ENCODE measurements at places on chromosomes 11 and 22. TPM values are rescaled to one million over a fixed set of nuclear protein-coding genes. Genes with fewer than 3 reads are reported as not detected.

- H3K4me3 ChIP-seq: no peak overlapping the region
- H3K27ac ChIP-seq: no peak overlapping the region
- no peaks in the 10 kb centered on the region for H3K4me1 ChIP-seq
- H3K36me3 ChIP-seq: no peaks in the 10 kb centered on the region
- H3K27me3 ChIP-seq: peaks cover 2% of the 10 kb centered on the region
- DNase-seq: no peak
Observed at GRCh38 chr11:112841729-112842128, 119.5 kb upstream of the NCAM1 start.

GRCh38 chr11:116874251-116874650 is 36.8 kb upstream of the APOA1 start:
- H3K27me3 ChIP-seq: no peaks in the 10 kb centered on the region
- H3K27ac ChIP-seq: no peak overlapping the region
- no peak overlapping the region for H3K4me3 ChIP-seq
- peaks cover 30% of the 10 kb centered on the region for H3K4me1 ChIP-seq

DNA sequence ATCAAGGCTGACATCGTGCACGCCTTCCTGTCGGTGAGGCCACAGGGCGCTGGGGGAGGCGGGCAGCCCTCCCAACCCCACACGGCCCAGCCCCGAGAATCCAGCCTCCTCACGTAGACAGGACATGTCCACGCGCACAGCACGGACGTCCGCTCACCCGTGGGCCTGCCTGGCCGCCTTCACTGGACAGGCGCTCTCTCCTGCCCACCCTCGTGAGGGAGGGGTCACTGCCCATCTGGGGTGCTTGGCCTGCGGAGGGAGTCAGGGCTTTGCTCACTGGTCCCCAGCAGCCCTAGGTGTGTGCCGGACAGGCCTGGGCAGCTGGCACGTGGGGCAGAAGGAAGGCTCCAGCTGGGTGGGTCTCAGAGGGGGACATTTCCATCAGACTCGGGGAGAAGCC is 32.0 kb downstream of the MOB2 start:
- H3K36me3 ChIP-seq: no peaks in the 10 kb centered on the region
- no peak overlapping the region for H3K4me3 ChIP-seq
- DNase-seq: no peak
- H3K4me1 ChIP-seq: no peaks in the 10 kb centered on the region

DNA sequence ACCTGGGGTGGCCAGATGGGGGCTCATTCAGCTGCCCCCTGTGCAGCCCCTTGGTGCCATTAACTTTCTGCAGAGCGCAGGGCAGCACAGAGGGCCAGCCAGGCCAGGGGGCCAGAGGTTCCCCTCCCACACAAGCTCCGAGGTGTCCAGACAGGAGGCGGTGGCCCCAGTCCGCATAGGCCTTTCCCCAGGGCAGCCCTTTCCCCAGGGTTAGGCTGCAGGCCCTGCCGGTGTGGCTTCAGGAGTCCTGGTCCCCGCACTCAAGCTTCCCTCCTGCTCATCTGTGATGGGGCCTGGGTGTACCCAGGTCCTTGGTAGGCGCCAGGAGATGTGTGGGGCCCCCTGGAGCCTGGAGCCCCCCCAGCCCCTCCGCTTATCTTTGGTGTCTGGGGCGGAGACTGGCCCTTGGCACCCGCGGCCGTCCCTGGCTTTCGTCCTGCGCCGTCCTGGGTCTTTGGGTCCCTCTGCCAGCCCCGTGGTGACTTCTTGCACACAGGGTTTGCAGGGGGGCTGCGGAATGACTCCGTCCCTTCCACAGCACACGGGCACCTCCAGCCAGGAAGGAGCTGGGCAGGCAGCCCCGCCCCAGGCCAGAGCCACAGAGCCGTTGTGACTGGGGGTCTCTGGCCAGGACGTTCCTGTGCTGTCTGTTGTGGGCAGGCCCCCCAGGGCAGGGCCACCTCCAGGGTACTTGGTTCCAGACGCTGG is 8.9 kb downstream of the BRSK2 start:
- no peak for DNase-seq
- H3K36me3 ChIP-seq: no peaks in the 10 kb centered on the region
- H3K4me3 ChIP-seq: no peak overlapping the region
- peaks cover 2% of the 10 kb centered on the region for H3K27me3 ChIP-seq
- no peaks in the 10 kb centered on the region for H3K4me1 ChIP-seq
- H3K27ac ChIP-seq: no peak overlapping the region

GRCh38 chr11:117917591-117918151 is 11.5 kb downstream of the TMPRSS13 start:
- peaks cover 16% of the 10 kb centered on the region for H3K27me3 ChIP-seq
- H3K4me1 ChIP-seq: peaks cover 11% of the 10 kb centered on the region
- DNase-seq: no peak

DNA sequence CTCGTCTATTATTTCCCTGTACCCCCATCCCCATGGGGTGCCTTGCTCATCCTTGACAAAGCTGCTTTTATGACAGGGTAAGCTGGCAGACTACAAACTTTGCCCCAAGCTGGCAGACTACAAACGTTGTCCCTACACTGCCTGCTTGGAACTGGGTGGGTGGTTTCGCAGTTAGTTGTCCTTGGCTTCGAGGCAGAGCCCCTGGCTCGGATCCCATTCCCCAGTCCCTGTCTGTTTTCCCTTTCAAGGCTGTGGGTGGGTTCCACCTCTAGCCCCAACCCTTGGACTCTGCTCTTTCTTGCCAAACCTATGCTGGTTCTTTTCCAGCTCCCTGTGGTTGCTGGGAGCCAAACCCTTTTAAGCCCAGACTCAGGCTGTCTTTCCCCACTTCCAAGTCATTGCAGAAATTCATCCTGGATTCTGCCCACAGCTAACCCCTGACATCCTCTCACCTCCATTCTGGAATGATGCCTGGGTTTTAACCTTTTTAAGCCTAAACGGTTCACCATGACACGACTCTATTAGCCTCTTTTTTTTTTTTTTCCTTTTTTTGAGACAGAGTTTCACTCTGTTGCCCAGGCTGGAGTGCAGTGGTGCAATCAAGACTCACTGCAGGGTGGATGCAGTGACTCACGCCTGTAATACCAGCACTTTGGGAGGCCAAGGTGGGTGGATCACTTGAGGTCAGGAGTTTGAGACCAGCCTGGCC is 9.2 kb upstream of the RBM14 start:
- H3K27ac ChIP-seq: no peak overlapping the region
- no peaks in the 10 kb centered on the region for H3K27me3 ChIP-seq
- no peak for DNase-seq
- no peak overlapping the region for H3K4me3 ChIP-seq

GRCh38 chr11:46270684-46271083 is 6.8 kb upstream of the CREB3L1 start:
- no peak overlapping the region for H3K4me3 ChIP-seq
- no peak for DNase-seq
- H3K27me3 ChIP-seq: peaks cover 20% of the 10 kb centered on the region

DNA sequence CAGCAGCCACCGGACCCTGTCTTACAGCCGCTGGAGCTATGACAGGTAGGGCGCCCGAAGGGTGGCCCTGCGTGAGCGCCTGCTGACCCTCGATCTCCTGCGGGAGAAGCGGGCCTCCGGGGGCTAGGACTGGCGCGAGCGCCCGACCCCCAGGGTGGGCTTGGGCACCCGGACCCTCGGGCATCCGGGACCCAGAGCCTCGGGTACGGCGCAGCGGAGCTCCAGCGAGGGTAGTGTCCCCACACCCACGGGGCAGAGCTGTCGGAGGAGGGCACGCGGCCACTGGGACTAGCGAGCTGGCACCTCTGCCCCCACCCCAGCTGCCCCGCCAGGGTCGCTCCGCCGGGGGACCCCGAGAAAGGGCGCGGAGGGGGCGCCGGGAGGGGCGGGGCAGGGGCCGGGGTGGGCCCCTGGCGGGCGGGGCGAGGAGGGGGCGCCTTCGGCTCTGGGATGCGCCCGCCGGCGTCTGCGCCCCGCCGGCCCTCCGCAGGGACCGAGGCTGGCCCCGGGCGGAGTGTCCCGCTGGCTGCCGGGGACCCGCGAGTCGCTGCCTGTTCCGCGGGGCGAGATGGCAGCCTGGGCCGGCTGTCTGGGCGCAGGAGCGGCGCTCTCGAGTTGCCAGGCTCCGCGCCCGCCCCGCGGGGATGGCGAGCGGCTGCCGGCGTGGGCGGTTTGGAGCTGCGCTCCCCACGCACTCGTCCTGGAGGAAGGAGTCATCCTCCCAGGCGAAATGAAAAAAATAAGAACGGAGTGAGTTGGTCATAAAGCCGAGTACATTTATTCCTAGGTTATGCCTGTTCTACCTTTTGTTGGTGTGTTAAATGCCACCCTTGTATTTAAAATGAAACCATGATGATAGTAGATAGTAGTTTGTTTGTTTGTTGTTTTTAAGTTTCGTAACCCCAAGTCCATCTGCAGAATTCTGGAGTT is 32.4 kb downstream of the EIF3F start:
- DNase-seq: no peak
- peak overlapping the region; percentile 80 for H3K4me3 ChIP-seq
- H3K4me1 ChIP-seq: peaks cover 13% of the 10 kb centered on the region
- H3K36me3 ChIP-seq: no peaks in the 10 kb centered on the region
- H3K27ac ChIP-seq: no peak overlapping the region

- no peak overlapping the region for H3K27ac ChIP-seq
- H3K27me3 ChIP-seq: no peaks in the 10 kb centered on the region
- no peak overlapping the region for H3K4me3 ChIP-seq
- DNase-seq: no peak
Observed at GRCh38 chr11:103779054-103779453, 257.4 kb upstream of the DDI1 start.

GRCh38 chr22:37561212-37562048 is 1.1 kb downstream of the CDC42EP1 start:
- DNase-seq: peak; percentile 58
- peak overlapping the region; percentile 67 for H3K4me3 ChIP-seq
- H3K27ac ChIP-seq: peak overlapping the region; percentile 19
- peaks cover 2% of the 10 kb centered on the region for H3K36me3 ChIP-seq
- peaks cover 40% of the 10 kb centered on the region for H3K4me1 ChIP-seq
- H3K27me3 ChIP-seq: peaks cover 44% of the 10 kb centered on the region

DNA sequence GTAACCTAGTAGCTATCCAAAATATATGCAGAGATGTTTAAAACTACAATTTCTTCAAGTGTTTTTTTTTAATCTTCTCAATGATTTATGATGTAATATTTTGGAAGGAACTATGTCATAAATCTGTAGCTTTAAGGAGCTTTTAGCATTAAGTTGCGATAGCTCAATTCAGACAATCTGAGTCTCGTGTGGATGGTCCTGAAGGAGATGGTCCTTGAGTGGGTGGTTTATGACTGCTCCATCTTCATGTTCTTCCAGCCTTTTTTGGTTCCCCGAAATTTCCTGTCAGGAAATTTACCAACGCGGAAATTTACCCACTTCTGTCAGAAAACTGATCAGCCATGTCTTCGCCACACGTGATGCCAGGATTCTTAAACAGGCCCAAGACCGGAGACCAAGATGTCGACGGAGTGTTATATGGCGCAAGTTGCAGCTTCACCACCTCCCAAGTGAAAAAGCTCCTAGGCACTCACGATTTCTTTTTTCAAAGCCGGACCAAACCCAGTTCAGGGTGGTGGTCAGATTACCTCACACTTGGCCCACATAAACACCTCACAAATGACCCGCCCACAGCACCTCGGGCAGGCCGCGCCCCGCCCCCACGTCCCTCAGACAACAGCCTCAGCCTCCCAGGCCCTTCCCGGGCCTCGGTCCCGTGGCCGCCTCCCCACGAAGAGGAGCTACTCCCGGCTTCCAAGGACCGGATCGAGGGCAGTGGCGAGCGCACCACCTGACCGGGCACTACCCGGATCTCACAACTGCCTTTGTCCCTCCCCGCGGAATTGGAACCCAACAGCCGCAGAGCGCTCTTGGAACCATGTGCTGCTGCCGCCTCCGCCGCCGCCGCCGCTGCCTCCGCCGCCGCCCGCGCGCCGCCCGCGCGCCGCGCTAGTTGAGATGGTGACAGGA is at the start of gene MORC2:
MORC2 (minus strand) TSS at position 760 of the 909 bp plus-strand sequence. CDS start 885 bp downstream, outside the sequence.
- H3K36me3 ChIP-seq: peaks cover 69% of the 10 kb centered on the region
- no peaks in the 10 kb centered on the region for H3K27me3 ChIP-seq
- H3K4me3 ChIP-seq: peak within 1 kb of the TSS; percentile 91
- peak within 1 kb of the TSS; percentile 96 for H3K27ac ChIP-seq
- no peak for DNase-seq

DNA sequence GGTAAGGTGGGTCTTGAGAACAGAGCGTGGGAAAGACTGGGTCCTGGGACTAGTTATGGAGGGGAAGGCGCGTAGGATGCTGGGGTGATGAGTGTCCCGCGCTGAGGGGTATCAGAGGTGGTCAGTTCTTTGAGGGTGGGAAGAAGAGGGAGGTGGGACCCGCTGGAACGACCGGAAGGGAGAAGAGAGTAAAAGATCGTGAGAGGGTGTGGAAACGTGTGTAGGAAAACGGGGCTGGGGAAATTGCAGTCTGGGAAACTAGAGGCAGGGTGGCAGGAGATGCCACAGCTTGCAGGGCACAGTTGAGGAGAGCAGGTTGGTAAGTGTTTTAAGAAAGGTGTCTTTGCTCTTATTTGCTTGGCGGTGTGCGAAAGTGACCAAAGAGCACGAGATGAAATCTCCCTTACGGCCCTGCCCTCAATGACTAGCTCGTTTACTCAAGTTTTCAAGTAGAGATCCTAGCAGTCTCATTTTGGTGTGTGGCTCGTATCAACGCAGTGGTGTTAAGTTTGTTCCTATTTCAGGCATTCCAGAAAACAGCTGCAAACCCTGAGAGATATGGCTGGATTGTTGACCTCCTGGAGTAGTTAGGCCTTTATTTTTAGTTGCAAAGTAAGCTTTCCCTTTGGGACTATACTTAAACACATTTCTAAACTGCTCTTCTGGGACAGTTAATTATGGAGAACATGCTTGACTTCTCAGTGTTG is 615 bp downstream of the STT3A start:
- peaks cover 54% of the 10 kb centered on the region for H3K4me1 ChIP-seq
- H3K27ac ChIP-seq: peak overlapping the region; percentile 94
- H3K4me3 ChIP-seq: peak overlapping the region; percentile 98
- no peak for DNase-seq

DNA sequence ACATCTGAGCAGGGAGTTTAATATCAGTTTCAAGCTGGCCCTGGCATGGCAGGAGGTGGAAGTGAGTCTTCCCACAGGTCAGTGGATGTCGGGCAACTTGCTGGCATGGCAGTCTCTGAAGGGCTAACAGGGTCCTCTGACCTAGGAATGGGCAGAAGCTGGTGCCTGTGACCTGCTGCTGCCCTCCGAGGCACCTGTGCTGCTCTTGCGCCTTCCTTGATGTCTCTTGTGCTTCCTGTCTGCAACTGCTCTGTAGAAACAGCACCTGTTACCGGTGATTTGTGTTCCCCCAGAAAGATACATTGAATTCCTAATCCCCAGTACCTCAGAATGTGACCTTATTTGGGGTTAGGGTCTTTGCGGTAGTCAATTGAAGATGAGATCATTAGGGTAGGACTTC is 110.3 kb downstream of the RPS6KA4 start:
- H3K4me1 ChIP-seq: no peaks in the 10 kb centered on the region
- H3K27me3 ChIP-seq: peaks cover 13% of the 10 kb centered on the region
- no peak overlapping the region for H3K27ac ChIP-seq
- no peak overlapping the region for H3K4me3 ChIP-seq
- DNase-seq: no peak

- H3K27ac ChIP-seq: no peak overlapping the region
- no peaks in the 10 kb centered on the region for H3K27me3 ChIP-seq
- no peak overlapping the region for H3K4me3 ChIP-seq
Observed at GRCh38 chr11:132258875-132259274, 888.5 kb downstream of the NTM start.

The SLC6A5 gene
- not detected for total RNA-seq

The CHADL gene
- total RNA-seq: 0.36 TPM

The FERMT3 gene
- 201 TPM for total RNA-seq

The RASD2 gene
- total RNA-seq: not detected

The TNNI2 gene
- total RNA-seq: not detected

The TMEM191B gene
- not detected for total RNA-seq

The TMEM45B gene
- total RNA-seq: 0.24 TPM

All from activated T-helper 1 cell treated with anti-CD3 and anti-CD28 coated beads, Interleukin-12 subunit alpha, Interleukin-12 subunit beta, Interleukin-2, Interleukin-4 antibody, amounts not matched to agents 30 ng/mL and 10 ng/mL and 1 ng/mL, durations not matched to agents 14 hours and 24 hours and 36 hours (primary cell).